ENCODE measurements at places on chromosomes 3 and 15.

- no peak for DNase-seq
These were observed 43.8 kb upstream of the LRRFIP2 start for GRCh38 chr3:37218206-37218605.

GRCh38 chr3:128315313-128315712 is 151.4 kb downstream of the DNAJB8 start:
- DNase-seq, result no peak

GRCh38 chr3:11371747-11372146 is 99.5 kb downstream of the ATG7 start:
- DNase-seq, result no peak

GRCh38 chr15:41564286-41564959 is 5.4 kb downstream of the TYRO3 start:
- DNase-seq, result no peak

GRCh38 chr3:173734473-173734872 is 336.9 kb downstream of the NLGN1 start:
- no peak for DNase-seq

DNA sequence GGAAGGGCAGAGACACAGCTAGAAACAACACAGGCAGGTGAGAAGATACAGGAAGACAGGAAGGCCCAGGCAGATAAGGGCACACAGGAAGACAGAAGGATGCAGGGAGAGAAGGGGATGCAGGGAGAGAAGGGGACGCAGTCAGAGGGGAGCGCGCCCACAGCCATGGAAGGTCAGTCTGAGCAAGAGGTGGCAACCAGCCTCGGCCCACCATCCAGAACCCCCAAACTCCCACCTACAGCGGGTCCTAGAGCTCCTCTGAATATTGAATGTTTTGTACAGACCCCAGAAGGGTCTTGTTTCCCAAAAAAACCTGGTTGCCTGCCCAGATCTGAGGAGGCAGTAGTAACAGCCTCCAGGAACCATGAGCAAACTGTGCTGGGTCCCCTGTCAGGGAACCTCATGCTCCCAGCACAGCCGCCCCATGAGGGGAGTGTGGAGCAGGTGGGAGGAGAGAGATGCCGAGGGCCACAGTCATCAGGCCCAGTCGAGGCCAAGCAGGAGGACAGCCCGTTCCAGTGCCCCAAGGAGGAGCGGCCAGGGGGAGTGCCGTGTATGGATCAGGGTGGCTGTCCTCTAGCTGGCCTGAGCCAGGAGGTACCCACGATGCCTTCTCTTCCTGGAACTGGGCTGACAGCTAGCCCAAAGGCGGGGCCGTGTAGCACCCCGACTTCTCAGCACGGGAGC is 27.6 kb upstream of the SLC28A1 start:
- DNase-seq, result no peak

DNA sequence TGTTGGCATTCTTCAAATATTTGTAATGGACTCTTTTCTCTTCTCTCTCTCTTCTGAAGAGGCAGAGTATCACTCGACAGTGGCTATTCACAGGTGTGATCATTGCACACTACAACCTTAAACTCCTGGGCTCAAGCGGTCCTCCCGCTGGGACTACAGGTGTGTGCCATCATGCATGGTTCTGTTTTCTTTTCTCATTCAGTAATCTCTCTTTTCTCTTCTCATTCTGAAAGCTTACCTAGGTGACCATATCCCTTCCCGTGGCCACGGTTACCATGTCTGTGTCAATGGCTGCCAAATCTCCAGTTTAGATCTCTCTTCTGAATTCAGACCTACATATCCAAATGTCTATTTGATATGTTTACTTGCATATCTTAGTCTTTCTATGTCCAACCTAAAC is 96.3 kb downstream of the SOX2 start:
- no peak for DNase-seq

DNA sequence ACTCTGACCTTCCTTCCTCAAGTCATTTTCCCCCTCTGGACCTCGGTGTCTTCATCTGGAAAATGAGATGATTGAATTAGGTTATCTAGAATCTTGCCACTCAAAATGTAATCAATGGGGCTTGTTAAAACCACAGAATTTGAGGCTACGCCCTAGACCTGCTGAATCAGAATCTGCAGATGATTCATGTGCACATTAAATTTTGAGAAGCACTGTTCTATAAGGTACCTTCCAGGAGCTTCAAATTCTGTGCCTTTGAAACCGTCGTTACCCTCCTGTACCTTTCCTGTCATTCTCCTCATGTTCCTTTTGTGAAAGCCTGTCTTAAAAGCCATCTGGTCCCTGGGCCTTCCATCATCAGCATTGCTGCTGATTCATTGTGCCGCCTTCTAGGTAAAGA is 172.4 kb upstream of the TOPAZ1 start:
- no peak for DNase-seq

DNA sequence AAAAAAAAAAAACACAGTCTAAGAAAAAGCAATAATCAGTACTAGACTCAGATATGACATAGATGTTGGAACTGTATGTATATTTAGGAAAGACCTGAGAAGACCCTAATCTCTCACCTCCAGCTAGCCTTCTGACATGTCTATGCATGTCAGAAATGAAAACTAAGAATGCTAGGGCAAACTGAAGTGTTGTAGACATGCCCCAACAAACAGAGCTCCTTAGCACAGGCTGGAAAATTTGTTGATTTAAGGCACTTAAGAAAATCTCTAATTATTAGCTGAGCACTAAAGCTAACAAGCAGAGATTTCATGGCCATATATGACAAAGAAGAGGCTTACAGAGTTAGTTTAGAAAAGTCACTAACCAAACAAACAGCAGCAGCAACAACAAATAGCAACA is 45.5 kb upstream of the PRSS50 start:
- no peak for DNase-seq

- no peak for DNase-seq
These were observed 208.5 kb upstream of the ROPN1 start for GRCh38 chr3:124200407-124200806.

GRCh38 chr3:151426341-151426657 is 34.6 kb downstream of the IGSF10 start:
- no peak for DNase-seq

GRCh38 chr3:35498506-35499210 is 140.7 kb upstream of the ARPP21 start:
- DNase-seq, result no peak

- DNase-seq, result no peak
These were observed 174.4 kb upstream of the LINGO1 start for GRCh38 chr15:77807115-77807514.

GRCh38 chr15:78804391-78804792 is 6.9 kb downstream of the ADAMTS7 start:
- DNase-seq, result no peak

DNA sequence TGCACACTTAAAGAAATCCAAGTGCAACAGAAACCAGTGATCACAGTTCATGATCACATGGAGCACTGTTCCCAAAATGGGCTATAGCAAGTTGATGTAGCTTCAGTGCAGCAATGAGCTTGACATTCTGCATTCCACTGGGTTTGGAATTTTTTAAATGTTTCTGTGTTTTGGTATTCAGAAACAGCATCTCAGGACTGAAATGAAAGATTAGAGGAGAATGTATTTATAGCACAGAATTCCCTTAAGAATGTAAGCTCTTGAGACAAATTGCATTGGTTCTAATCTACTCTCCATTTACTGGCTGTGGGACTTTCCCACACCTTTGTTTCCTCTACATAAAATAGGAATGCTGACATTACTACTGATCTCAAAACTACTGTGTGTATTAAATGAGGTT is 162.7 kb downstream of the FGF12 start:
- DNase-seq, result no peak

GRCh38 chr15:98421419-98422129 is 226.8 kb upstream of the IGF1R start:
- DNase-seq, result no peak

- DNase-seq, result no peak
These were observed 41.6 kb downstream of the DMXL2 start for GRCh38 chr15:51580982-51581381.

DNA sequence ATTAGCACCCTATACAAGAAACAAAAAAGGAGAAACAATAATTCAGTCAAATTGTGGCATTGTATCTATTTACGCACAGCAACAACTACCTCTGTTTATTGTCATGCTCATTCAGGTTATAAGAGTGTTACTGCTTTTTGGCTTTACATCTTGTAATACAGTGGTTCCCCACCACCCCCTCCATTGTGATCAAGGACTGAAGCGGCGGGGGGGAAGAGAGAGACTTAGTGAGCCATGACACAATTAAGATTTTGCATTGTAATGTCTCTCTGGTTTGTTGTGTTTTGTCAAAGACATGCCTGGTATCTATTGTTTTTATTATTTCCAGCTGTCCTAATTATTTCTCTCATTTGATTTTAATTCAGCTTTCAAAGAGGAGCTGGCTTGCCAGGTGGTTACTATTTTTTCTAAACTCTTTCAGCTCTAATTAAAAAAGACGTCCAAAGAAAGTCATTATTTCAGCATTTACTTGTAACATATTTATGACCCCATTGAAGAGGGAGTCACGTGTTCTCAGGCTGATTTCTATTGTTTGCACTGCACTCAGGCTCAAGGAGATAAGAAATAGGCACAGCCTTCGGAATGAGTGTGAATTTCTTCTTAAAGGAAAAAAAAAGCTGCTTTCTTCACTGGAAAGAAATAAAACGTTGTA is 234.4 kb upstream of the TBL1XR1 start:
- no peak for DNase-seq

GRCh38 chr15:52652984-52653383 is 26.2 kb downstream of the ATOSA start:
- no peak for DNase-seq

GRCh38 chr3:183378008-183378407 is 50.4 kb downstream of the MCF2L2 start:
- no peak for DNase-seq

Data from AG09319 (cell line).